GM23248 (cell line): ENCODE measurements at places on chromosomes 3 and 15.
A peak's percentile ranks its signal among the peaks of the same experiment; 100 is the strongest.

- DNase-seq, result peak; percentile 60
Observed at GRCh38 chr3:114178770-114179368, at the start of gene DRD3. TSS of gene DRD3 (minus strand) at chr3:114179052. CDS start at chr3:114171992, 7,060 bp downstream.

DNA sequence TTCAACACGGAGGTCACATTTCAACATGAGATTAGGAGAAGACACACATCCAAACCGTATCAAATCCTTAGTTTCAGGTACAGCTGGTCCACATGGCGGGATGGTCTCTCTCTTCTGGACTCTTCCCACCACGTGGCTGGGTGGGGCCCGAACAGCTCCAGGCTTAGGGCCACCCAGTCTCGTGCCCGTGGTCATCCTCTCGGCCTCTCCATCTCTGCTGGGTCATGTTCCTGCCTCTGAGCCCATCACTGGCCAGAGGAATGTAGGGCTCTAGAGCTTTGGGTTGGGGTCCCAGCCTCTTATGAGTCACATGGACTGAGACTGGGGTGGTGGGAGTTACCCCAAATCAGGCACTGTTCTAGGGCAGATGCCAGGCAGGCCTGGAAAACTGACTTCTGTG is 12.2 kb downstream of the SYNM start:
- no peak for DNase-seq

- no peak for DNase-seq
Observed at GRCh38 chr3:55423782-55424181, 63.3 kb downstream of the WNT5A start.

DNA sequence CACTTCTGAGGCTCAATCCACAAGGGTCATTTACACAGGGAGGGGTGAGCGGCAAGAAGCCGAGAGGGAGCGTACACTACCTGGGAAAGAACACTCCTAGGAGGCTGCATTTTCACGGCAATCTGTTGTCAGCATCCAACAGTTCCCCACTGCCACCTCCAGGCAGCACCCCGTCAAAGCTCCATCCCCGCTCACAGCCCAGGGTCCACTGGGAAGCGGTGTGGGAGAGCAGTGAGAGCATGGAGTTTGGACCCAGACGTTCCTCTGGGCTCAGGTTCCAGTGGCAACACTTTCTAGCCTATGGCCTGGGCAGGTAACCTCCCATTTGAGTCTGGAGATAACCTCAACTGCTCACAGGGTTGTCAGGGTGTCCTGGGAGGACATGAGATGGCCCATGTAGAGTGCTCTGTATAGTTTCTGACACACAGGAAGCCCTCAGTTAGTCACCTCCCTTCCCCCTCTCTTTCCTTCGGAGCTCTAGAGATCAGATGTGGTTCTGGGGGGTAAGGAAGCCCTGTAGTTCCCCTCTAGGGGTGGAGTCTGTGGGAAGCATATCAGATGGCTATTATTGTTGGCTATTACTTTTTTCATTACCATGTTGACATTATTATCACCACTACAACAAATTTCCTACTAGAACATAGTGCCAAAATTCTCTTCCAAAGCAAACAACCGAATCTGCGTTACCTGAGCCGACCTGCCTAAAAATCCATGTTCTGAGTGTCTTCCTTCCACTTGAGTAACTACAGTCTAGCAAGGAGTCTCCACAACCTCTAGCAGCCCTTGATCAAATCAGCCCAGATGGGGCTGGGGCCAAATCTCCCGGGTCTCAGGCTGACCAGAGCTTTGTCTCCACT is 29.1 kb downstream of the RUVBL1 start:
- peak; percentile 51 for DNase-seq

GRCh38 chr15:74768099-74768770 is 13.6 kb upstream of the CSK start:
- no peak for DNase-seq

DNA sequence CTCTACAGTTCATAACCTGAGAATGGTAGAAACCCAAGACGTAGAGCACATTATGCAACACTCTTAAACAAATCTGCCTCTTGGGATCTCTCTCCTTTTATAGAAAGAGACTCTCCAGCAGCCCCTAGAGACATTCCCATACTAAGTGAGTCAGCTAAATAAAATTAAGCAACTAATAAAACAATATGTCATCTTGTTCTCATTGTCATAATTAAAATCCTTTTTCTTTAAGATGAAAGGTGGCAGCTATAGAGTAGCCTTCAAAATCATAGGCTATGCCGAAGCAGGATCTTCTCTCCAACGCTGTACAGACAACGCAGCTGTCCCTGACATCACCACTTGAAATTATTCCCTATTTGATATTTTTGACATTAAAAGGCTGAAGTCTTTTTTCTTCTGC is 790.0 kb downstream of the FHIT start:
- DNase-seq, result peak; percentile 3

GRCh38 chr3:88058306-88058580 is 562 bp downstream of the CGGBP1 start:
- no peak for DNase-seq

- no peak for DNase-seq
Observed at GRCh38 chr15:56879502-56879901, 38.9 kb upstream of the TCF12 start.
